ENCODE measurements at places on chromosomes 16 and 17. TPM values are rescaled to one million over a fixed set of nuclear protein-coding genes. Genes with fewer than 3 reads are reported as not detected.

DNA sequence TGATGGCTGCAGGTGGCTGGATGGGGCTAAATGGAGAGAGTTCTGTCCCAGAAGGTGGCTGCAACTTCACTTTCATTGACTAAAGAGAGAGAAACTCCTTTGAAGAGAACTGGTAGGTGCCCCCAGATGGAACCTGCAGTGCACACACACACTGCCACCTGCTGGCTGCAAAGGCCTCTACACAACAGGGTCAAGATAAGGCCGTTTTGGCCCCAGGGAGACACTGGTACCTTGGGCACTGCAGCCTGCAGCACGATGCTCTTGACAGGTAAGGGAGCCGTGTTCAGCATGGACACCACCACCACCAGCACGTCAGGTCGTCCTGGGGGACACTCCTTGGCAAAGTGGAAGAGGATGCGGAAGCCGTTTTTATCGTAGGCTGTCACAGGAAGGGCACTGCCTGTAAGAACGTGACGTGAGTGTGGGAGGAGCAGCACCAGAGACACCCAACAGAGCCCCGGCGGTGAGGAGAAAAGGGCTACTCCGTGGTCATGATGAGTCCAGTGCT, 22.7 kb downstream of the GGA3 start:
- no peak overlapping the region for H3K27ac ChIP-seq
- no peaks in the 10 kb centered on the region for H3K27me3 ChIP-seq
- DNase-seq, result peak; percentile 80
- no peak overlapping the region for H3K4me3 ChIP-seq

TBC1D3K gene
- total RNA-seq, result not detected

MT1G gene
- 1.7 TPM for total RNA-seq

DNA sequence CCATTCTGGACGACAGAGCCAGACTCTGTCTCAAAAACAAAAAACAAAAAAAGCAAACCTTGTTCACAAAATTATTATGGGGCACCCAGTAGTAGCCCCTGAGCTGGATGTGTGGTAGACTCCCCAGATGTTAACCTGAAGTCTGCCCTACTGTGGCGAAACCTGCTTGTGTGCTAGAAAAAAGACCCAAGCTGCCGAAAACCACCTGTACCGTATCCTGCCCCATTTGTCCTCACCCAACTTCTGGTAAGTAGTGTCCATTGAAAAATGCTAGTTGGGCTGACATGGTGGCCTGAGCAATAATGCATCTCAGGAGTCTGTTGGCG, 9.1 kb downstream of the RMI2 start:
- H3K27ac ChIP-seq, result no peak overlapping the region
- peaks cover 9% of the 10 kb centered on the region for H3K36me3 ChIP-seq
- H3K4me3 ChIP-seq, result no peak overlapping the region
- no peaks in the 10 kb centered on the region for H3K27me3 ChIP-seq

CACNG5 gene
- total RNA-seq, result not detected

DNA sequence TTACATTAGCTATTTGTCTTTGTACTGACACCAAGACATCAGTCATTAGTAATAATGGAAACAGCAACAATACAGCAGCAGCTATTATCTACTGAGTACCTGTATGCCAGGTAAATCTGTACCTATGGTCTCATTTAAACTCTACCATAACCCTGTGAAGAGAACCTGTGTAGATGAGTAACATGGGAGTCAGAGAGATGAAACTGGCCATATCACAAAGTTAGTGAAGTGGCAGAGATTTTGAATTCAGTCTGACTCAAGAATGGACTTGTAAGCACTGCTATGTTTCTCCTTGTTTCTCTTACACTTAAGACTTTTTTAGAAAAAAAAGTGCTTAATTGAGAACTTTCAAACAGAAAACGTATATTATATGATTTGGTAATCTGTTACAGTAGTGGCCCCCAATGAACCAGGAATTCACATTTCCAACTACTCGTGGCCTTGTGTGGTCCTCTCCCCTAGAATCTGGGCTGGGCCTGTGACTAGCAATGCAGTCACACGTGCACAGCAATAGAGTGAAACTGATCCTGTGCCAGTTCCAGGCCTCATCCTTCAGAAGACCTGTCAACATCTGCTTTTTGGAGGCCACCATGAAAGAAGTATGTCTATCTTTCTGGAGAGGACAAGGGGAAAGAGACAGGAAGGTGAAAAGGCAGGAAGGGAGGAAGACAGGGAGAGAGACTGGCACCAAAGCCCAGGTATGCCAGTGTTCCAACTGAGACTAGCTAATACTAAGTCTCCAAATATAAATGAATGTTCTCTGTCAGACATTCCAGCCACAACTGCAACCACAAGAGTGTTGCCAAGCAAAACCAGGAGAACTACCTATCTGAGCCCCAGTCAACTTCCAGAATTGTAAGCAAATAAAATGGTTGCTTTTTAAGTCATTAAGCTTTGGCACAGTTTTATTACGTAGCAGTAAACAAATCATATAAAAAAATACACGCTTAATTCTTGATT, 12.0 kb downstream of the CRLF3 start:
- H3K27ac ChIP-seq, result no peak overlapping the region
- H3K4me3 ChIP-seq, result no peak overlapping the region
- DNase-seq, result no peak
- H3K27me3 ChIP-seq, result no peaks in the 10 kb centered on the region
- H3K4me1 ChIP-seq, result no peaks in the 10 kb centered on the region

SPIRE2 gene
- total RNA-seq, result 8.9 TPM

DNA sequence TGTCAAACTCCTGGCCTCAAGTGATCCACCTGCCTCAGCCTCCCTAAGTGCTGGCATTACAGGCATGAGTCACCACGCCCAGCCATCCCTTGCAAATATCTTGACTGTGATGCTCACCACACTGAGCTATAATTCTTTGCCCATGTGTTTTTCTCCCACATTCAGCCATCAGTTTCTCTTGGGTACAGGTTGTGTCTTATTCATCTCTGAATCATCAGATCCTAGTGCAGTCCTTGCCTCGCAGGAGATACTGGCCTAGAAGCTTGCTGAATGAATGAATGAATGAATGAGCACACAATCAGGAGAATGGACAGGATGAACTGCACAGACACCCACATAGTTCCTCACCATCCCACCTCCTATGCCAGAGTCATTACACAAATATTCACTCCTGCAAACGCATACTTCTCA, 24.4 kb upstream of the ETV4 start:
- no peak for DNase-seq
- no peaks in the 10 kb centered on the region for H3K27me3 ChIP-seq
- H3K4me3 ChIP-seq, result no peak overlapping the region
- H3K27ac ChIP-seq, result no peak overlapping the region
- H3K36me3 ChIP-seq, result no peaks in the 10 kb centered on the region

SCNN1G gene
- total RNA-seq, result not detected

GRCh38 chr16:82082543-82083244, 47.6 kb downstream of the HSD17B2 start:
- H3K27ac ChIP-seq, result no peak overlapping the region
- H3K4me3 ChIP-seq, result no peak overlapping the region
- DNase-seq, result no peak
- H3K4me1 ChIP-seq, result no peaks in the 10 kb centered on the region
- H3K27me3 ChIP-seq, result no peaks in the 10 kb centered on the region
- H3K36me3 ChIP-seq, result no peaks in the 10 kb centered on the region

ENPP7 gene
- total RNA-seq, result not detected

APOH gene
- total RNA-seq, result 1.1 TPM

GRCh38 chr17:26731005-26731921, 562.7 kb upstream of the WSB1 start:
- H3K36me3 ChIP-seq, result no peaks in the 10 kb centered on the region
- DNase-seq, result no peak
- no peak overlapping the region for H3K4me3 ChIP-seq

GRCh38 chr16:249431-249830, 14.8 kb downstream of the FAM234A start:
- H3K4me3 ChIP-seq, result no peak overlapping the region
- H3K36me3 ChIP-seq, result peaks cover 8% of the 10 kb centered on the region
- peaks cover 13% of the 10 kb centered on the region for H3K4me1 ChIP-seq
- H3K27ac ChIP-seq, result no peak overlapping the region
- H3K27me3 ChIP-seq, result no peaks in the 10 kb centered on the region

FOXF1 gene
- total RNA-seq, result not detected

TBC1D3 gene
- 1.9 TPM for total RNA-seq

DNA sequence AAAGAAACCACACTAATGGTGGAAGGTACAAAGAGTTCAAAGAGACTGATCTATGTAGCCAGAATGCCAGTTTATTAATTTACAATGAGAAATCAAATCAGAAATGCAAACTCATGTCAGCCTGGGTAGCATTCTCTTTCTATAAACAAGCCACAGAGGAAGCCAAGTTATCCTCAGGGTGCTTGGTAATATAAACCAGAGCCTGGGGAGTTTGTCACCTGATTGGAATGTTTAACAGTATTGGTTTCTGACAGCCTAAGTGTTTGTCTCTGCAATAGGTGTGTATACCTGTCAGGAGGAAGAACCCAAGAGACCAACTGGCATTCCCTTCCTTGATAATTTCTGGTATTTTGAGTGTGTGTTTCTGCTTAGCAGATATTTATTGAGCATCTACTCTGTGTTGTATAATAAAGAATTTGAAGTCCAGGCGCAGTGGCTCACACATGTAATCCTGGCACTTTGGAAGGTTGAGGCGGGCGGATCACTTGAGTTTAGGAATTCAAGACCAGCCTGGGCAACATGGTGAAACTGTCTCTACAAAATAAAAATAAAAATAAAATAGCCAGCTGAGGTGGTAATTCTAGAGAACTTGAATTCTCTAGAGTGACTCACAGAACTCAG, 3.1 kb upstream of the C17orf58 start:
- DNase-seq, result no peak
- H3K4me1 ChIP-seq, result peaks cover 6% of the 10 kb centered on the region
- H3K36me3 ChIP-seq, result no peaks in the 10 kb centered on the region
- no peaks in the 10 kb centered on the region for H3K27me3 ChIP-seq

GRCh38 chr17:27878776-27879562, 14.2 kb downstream of the LYRM9 start:
- no peak for DNase-seq
- H3K27me3 ChIP-seq, result peaks cover 42% of the 10 kb centered on the region
- no peak overlapping the region for H3K27ac ChIP-seq
- H3K4me3 ChIP-seq, result no peak overlapping the region
- no peaks in the 10 kb centered on the region for H3K4me1 ChIP-seq
- no peaks in the 10 kb centered on the region for H3K36me3 ChIP-seq

DNA sequence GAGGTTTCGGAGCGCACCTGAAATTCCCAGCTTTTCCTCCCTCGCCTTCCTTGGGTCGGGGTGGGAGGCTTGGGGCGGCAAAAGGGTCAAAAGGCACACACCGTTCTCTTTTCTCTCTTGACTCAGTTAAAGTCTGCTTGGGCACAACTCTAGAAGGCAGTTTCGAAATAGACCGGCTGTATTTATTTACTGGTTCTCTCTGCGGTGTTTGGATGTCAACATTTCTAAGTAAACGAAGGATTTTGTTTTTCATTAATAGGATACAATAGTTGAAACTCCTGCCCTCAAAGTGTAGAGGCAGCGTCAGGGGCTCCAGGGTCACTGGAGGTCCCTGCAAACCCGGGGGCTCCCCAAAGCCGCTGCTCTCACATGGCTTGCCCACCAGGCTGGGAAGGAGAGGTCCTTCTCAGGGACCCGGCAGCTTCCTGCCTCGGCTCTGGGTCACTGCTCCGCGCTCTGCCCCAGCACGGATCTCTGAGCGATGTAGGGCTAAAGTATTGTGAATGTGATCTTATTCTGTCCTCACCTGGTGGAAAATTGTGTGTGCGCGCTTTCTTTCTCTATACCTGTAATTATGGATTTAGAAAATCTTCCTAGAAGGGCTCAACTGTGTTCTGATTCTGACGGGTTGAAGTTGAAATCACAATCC, 952 bp downstream of the BMERB1 start:
- H3K27ac ChIP-seq, result no peak overlapping the region
- no peak for DNase-seq
- no peaks in the 10 kb centered on the region for H3K36me3 ChIP-seq
- H3K4me1 ChIP-seq, result no peaks in the 10 kb centered on the region

DNA sequence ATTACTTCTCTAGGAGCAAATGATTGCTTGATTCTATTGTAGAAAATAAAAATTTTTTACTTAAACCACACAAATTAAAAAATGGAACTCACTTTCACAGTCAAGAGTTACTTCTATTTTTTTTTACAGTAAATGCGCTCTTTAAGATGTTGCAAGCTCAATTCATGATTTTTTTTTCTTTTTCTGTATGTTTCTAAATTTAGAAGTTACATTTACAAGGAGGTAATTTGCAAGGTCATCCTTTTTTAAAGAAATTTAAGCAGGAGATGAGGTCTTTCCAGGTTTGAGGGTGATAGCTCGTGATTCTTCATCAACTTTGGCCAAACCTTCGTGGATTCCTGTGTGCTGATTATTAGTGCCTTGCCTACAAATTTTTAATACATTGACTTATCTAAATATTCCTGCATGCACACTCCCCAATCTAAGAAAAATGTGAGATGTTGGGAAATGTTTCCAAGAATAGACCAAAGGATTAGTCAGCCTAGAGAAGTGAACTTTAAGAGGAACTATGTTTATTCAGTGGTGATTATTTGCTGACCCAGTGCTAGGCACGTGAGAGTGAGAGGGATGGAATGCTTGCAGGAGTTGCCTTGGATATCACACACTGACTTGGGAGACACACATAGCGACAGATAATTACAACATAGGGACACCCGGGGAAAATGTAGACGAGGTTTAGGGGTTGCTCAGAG, 429.8 kb downstream of the MAF start:
- DNase-seq, result no peak
- H3K4me1 ChIP-seq, result no peaks in the 10 kb centered on the region
- H3K4me3 ChIP-seq, result no peak overlapping the region
- H3K27me3 ChIP-seq, result peaks cover under 1% of the 10 kb centered on the region
- no peaks in the 10 kb centered on the region for H3K36me3 ChIP-seq
- H3K27ac ChIP-seq, result no peak overlapping the region

DNA sequence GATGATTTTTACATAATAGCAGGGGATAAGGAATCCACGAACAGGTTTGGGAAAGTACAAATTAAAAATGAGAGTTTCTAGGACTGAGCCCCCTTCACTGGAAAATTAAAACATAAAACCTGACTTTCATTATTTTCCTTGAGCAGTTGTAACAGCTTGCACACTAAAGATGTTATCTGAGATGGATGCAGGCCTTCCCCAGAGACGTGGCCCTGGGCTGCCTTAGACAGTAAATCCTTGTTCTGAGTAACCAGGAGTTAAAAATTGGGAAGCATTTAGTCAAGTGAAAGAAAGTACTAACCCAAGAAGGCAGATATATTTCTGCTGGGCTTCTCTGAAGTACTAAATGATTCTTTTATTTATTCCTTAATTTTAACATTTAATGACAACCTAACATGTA, 432.2 kb upstream of the KIF2B start:
- no peak overlapping the region for H3K27ac ChIP-seq
- no peaks in the 10 kb centered on the region for H3K4me1 ChIP-seq
- no peaks in the 10 kb centered on the region for H3K27me3 ChIP-seq
- H3K36me3 ChIP-seq, result no peaks in the 10 kb centered on the region
- H3K4me3 ChIP-seq, result no peak overlapping the region
- no peak for DNase-seq

DNA sequence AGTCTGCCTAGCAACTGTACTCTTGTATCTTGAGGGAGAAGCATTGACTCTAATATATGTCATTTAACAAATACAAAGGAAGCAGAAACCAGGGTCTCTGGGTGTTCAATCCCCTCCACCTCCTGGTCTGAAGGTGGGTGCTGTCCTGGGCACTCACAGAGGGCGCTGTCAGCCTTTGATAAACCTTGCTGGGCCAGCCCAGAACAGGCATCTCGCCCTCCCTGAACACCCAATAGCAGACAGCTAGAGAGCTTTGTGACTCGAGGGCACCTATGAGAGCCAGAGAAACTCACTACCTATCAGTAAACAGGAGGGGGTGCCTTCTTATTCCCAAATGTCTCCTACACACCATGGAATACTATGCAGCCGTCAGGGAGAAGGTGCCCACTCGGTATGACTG, 6.4 kb upstream of the PIPOX start:
- H3K27me3 ChIP-seq, result peaks cover 30% of the 10 kb centered on the region
- peaks cover 6% of the 10 kb centered on the region for H3K4me1 ChIP-seq
- no peak overlapping the region for H3K4me3 ChIP-seq
- no peak overlapping the region for H3K27ac ChIP-seq
